Activated naive CD8-positive, alpha-beta T cell treated with anti-CD3 and anti-CD28 coated beads, Interleukin-2, amount 10 ng/mL, durations not matched to agents 7 days and 5 days (primary cell): ENCODE measurements at places on chromosomes 12 and 14. TPM values are rescaled to one million over a fixed set of nuclear protein-coding genes. Genes with fewer than 3 reads are reported as not detected.

DNA sequence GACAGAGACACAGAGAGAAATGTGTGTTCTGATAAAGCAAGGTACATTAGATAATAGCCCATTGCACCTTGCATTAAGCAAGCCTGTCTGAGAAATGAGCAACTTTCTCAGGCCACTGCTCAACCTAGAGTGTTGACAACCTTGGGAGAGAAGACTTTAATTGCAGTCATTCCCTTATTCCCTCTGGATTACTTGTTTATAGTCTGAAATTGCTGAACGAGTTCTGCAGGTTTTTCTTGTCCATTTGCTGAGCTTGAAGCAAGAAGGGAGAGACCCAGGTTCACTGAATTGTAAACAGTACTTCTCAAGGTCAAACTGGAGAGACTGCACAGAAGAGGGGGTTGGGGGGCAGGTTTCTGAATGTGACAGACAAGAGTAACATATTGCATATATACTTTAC, 159.4 kb upstream of the PLEKHG7 start:
- no peak overlapping the region for H3K27ac ChIP-seq
- no peak overlapping the region for H3K4me3 ChIP-seq
- peaks cover 36% of the 10 kb centered on the region for H3K4me1 ChIP-seq

GRCh38 chr12:121799156-121799841, 4.5 kb upstream of the SETD1B start:
- H3K36me3 ChIP-seq, result peaks cover 15% of the 10 kb centered on the region
- H3K4me3 ChIP-seq, result peak overlapping the region; percentile 87
- peaks cover 32% of the 10 kb centered on the region for H3K4me1 ChIP-seq
- H3K27ac ChIP-seq, result peak overlapping the region; percentile 89
- H3K27me3 ChIP-seq, result no peaks in the 10 kb centered on the region
- peak; percentile 67 for DNase-seq

- H3K27ac ChIP-seq, result peak overlapping the region; percentile 37
- DNase-seq, result no peak
- H3K4me1 ChIP-seq, result peaks cover 38% of the 10 kb centered on the region
- H3K27me3 ChIP-seq, result no peaks in the 10 kb centered on the region
Observed at GRCh38 chr12:128818065-128819022, 5.4 kb downstream of the SLC15A4 start.

GRCh38 chr14:31954991-31955390, 122.1 kb upstream of the ARHGAP5 start:
- no peak overlapping the region for H3K27ac ChIP-seq
- DNase-seq, result no peak
- peaks cover 2% of the 10 kb centered on the region for H3K27me3 ChIP-seq
- no peaks in the 10 kb centered on the region for H3K4me1 ChIP-seq
- no peaks in the 10 kb centered on the region for H3K36me3 ChIP-seq
- no peak overlapping the region for H3K4me3 ChIP-seq

DNA sequence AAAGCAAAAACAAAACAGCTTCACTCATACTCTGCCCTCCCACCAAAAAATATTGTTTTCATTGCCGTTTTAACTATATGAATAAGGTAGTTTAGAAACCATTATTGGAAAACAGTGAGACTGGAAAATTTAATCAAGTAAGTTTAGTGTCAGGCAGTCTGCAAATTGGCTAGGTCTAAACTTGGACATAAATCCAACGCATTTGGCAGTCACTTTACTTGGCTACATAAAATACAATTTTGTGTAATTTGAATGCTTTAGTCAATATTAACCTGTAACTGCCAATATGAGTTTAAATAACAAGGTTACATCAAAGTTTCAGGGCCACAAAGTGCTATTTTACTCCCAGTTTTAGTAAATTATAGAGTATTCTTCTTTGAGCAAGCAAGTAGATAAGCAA, 202.3 kb upstream of the SLC38A2 start:
- no peaks in the 10 kb centered on the region for H3K27me3 ChIP-seq
- peaks cover 25% of the 10 kb centered on the region for H3K36me3 ChIP-seq
- no peak overlapping the region for H3K27ac ChIP-seq
- H3K4me1 ChIP-seq, result peaks cover 4% of the 10 kb centered on the region
- DNase-seq, result no peak

DNA sequence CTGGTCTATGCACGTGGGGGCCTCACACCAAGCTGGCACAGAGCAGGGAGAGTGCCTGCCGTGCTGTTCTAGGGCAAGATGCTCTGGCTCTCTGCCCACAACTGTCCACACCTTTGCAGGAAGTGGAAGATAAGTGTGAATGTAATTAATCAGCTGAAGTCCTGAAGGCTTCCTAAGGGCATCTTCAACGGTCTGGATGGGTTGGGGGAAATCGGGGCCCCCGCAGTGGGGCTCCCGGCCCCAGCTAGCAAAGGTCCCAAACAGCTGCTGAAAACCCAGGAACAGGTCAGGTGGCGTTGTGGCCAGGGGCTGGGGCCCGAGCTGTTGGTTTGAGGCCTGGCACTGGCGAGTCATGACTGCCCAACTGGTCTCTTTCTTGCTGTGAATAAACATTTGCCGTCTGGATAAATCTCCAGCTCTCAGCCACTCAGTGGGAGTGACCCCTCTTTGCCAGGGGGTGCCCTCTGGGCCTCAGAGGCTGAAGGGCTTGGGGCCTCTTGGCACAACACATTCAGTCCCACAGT, 6.7 kb upstream of the SLC25A29 start:
- peaks cover 3% of the 10 kb centered on the region for H3K4me1 ChIP-seq
- H3K4me3 ChIP-seq, result no peak overlapping the region
- no peak for DNase-seq
- no peaks in the 10 kb centered on the region for H3K36me3 ChIP-seq
- H3K27ac ChIP-seq, result no peak overlapping the region

DNA sequence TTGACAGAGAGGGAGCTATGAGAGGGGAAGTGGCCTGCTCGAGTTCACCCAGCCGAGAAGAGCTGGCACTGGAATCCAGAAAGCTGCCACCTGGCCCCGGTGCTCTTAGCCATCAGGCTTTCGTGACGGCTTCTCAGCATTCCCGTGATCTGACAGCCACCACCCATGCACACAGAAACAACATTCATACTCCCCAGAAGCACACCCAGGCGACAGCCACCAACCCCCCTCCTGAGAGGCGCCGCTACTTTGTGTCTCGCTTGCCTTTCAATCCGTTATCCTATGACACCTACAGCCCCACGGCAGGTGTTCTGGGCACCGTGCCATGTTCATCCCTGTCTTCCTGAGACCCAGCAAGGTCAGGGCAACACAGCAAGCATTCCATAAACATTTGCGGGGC, 31.4 kb downstream of the PSMC1 start:
- H3K4me3 ChIP-seq, result no peak overlapping the region
- no peaks in the 10 kb centered on the region for H3K4me1 ChIP-seq
- H3K27ac ChIP-seq, result no peak overlapping the region

Gene TMEM179
- not detected for total RNA-seq

Gene C1QL4
- not detected for total RNA-seq

Gene SLCO1B3
- not detected for total RNA-seq

Gene RASAL1
- 2.3 TPM for total RNA-seq

Gene GLIPR1
- total RNA-seq, result 63.3 TPM
